ENCODE measurements at places on chromosomes 1 and 21. TPM values are rescaled to one million over a fixed set of nuclear protein-coding genes. Genes with fewer than 3 reads are reported as not detected.

The HSPB7 gene
- 9.0 TPM for total RNA-seq

The RHEX gene
- total RNA-seq: 2.4 TPM

GRCh38 chr1:213014642-213015041 is 1.0 kb downstream of the ANGEL2 start:
- DNase-seq: peak; percentile 26
- H3K4me1 ChIP-seq: peaks cover 13% of the 10 kb centered on the region
- peak overlapping the region; percentile 89 for H3K27ac ChIP-seq
- H3K4me3 ChIP-seq: peak overlapping the region; percentile 82
- no peaks in the 10 kb centered on the region for H3K36me3 ChIP-seq

GRCh38 chr1:244053831-244054230 is 2.7 kb downstream of the ZBTB18 start:
- peak; percentile 87 for DNase-seq
- peak overlapping the region; percentile 91 for H3K27ac ChIP-seq
- H3K36me3 ChIP-seq: no peaks in the 10 kb centered on the region
- H3K4me3 ChIP-seq: no peak overlapping the region

DNA sequence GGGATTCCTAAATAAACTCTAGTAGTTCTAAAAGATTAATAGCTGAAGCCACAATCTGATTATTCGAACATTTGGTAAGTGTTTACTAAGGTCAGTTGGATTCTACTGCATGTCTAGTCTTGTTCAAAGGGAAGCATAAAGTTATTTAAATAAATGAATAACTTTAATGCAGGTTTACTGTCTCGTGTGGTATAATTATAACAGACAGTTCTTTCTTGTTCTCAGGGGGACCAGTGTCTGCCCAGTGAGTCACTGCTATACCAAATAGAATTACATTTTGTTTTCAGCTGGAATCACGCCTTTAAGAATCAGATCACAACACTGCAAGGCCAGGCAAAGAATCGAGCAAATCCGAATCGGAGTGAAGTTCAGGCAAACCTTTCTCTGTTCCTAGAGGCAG is 45.1 kb downstream of the SMG7 start:
- H3K4me1 ChIP-seq: no peaks in the 10 kb centered on the region
- no peak overlapping the region for H3K27ac ChIP-seq
- H3K4me3 ChIP-seq: no peak overlapping the region
- H3K36me3 ChIP-seq: no peaks in the 10 kb centered on the region
- DNase-seq: no peak

DNA sequence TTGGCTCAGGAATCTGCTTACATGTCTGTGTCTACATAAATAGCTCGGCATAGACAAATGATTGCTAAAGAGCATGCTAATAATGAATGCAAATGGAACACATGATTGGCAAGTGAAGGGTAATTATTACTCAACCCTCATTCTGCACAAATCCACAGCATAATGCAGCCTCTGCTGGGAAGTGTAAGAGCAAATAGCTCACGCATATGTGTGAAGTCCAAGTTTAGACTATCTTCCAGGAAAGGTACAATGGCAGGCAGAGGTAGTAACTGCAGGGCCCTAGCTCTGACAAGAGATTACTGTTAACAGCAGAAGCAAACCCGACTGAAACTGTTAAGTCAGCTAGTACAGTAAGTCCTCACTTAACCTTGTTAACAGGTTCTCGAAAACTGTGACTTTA is 7.0 kb upstream of the IL6R start:
- DNase-seq: no peak
- no peaks in the 10 kb centered on the region for H3K4me1 ChIP-seq
- H3K27ac ChIP-seq: no peak overlapping the region

GRCh38 chr1:246709196-246709595 is 15.0 kb upstream of the SCCPDH start:
- no peaks in the 10 kb centered on the region for H3K27me3 ChIP-seq
- H3K4me3 ChIP-seq: no peak overlapping the region
- H3K4me1 ChIP-seq: no peaks in the 10 kb centered on the region

DNA sequence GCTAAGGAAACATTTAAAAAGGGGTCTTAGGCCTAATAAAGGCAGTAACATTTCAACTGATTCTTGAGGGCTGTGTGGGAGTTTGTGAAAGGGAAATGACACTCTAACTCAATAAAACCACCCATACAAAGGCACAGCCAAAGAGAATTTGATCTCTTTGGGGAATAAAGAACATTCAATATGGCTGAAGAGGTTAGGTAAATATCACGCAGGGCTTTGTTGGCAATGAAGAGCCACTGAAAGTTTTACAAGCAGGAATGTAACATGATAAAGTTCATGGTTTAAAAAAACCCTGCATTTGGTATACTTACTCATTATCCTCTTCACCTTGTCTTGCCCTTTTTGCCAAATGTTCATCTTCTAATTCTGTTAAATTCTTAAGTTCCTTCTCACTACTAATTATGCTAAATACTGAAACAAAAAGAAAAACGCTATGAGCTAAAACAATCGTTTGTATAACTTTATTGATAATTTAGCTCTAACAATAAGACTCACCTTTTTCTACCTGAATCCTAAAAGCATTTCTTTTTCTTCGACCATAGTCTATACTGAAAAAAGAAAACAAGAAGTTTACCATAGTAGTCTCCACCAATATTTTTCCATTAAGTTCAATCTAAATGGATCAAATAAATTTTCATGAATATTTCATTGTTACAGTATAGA is 12.5 kb downstream of the NVL start:
- H3K4me1 ChIP-seq: no peaks in the 10 kb centered on the region
- H3K27ac ChIP-seq: no peak overlapping the region
- no peak overlapping the region for H3K4me3 ChIP-seq
- no peak for DNase-seq
- H3K36me3 ChIP-seq: no peaks in the 10 kb centered on the region

DNA sequence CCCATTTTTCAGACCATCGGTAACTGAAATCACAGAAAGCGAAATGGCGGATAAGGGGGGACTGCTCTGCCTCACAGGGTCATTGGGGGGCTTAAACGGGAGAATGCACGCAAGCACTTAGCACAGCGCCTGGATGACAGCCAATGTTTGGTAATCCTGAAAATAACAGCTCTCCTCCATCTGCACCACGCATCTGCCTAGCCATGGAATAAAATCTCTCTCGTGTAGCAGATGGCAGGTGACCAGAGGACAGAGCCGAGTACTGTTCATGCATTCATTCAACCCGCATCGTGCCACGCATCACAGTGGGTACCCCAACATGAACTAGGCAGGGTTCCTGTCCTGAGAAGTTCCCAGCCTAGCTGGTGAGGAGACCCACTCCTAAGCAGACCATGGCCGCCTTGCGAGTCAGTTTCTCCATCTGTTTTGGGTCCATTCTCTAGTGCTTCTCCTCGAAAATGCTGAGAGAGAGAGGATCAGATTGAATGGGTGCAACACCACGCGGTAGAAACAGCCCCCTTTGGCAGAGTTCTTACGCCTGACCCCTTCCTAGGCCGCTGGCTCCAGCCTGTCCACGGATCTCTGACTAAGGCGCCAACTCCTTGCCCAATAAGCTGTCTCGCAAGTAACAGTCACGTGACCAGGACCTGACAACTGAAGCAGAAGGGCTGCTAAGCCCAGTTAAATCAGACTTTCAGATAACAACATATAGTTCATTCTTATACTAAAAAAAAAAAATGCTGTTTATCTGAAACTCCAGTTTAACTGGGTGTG is 7.3 kb downstream of the SLC1A7 start:
- H3K27ac ChIP-seq: no peak overlapping the region
- no peak overlapping the region for H3K4me3 ChIP-seq
- DNase-seq: no peak
- no peaks in the 10 kb centered on the region for H3K36me3 ChIP-seq
- peaks cover 5% of the 10 kb centered on the region for H3K4me1 ChIP-seq
- no peaks in the 10 kb centered on the region for H3K27me3 ChIP-seq

DNA sequence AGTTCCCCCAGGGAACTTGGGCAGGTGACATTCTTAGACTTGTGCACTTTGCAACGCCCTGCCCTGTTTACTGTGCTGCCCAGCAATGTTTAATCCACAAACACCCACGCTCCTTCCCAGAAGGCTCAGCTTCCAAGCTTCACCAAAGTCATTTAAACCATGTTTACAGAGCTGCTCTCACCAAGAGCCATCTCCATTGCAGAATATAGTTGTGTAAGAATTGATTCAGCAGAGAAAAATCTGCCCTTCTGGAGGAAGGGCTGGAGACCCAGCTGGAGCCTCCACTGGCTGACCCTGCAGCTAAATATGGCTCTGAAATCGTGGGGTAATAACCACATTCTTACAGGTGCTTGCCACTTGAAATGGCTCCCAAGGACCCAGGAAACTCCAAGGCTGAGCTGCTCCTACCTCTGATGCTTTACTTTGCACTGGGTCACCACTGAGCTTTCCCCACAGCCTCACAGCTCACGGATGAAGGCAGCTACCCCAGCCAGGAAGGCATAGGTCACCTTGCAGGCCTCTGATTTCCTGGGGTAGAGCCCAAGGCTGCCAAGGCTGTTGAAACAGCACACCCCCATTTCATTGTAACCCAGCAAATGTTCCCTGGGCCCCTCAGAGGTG is 8.7 kb downstream of the CAPN2 start:
- peaks cover 16% of the 10 kb centered on the region for H3K4me1 ChIP-seq
- peaks cover 3% of the 10 kb centered on the region for H3K36me3 ChIP-seq
- no peak for DNase-seq
- no peaks in the 10 kb centered on the region for H3K27me3 ChIP-seq
- no peak overlapping the region for H3K4me3 ChIP-seq
- no peak overlapping the region for H3K27ac ChIP-seq

Measured in testis (tissue), 5 donors.